PC-9 (cell line): ENCODE measurements at places on chromosomes 3 and 15.

- no peak for DNase-seq
Measured at GRCh38 chr3:42805141-42805821, 991 bp upstream of the HIGD1A start.

DNA sequence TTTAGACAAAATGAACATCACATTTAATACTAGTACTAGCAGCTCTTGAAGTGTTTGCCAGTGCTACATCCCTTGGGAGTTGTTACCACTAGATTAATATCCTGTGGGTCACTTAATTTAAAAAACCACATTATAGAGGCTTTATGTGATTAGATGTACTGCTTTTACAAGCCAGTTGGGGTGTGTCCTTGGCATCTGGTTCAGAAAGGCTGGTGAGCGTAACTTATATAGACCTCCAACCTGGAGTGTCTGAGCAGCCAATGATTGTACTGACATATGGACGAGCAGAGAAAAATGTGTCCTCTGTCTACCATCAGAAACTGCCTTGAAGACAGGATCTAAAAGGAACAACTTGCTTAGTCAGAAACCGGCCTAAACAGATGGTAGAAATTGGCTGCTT is 306.2 kb upstream of the ATP11B start:
- no peak for DNase-seq

GRCh38 chr3:42302924-42303634 is 37.1 kb upstream of the CCK start:
- DNase-seq: no peak

GRCh38 chr3:112143689-112144088 is 10.6 kb upstream of the GCSAM start:
- DNase-seq: no peak

GRCh38 chr3:142796823-142797222 is 73.0 kb downstream of the TRPC1 start:
- no peak for DNase-seq

GRCh38 chr15:58771621-58772250 is 634 bp downstream of the MINDY2 start:
- peak; percentile 48 for DNase-seq

DNA sequence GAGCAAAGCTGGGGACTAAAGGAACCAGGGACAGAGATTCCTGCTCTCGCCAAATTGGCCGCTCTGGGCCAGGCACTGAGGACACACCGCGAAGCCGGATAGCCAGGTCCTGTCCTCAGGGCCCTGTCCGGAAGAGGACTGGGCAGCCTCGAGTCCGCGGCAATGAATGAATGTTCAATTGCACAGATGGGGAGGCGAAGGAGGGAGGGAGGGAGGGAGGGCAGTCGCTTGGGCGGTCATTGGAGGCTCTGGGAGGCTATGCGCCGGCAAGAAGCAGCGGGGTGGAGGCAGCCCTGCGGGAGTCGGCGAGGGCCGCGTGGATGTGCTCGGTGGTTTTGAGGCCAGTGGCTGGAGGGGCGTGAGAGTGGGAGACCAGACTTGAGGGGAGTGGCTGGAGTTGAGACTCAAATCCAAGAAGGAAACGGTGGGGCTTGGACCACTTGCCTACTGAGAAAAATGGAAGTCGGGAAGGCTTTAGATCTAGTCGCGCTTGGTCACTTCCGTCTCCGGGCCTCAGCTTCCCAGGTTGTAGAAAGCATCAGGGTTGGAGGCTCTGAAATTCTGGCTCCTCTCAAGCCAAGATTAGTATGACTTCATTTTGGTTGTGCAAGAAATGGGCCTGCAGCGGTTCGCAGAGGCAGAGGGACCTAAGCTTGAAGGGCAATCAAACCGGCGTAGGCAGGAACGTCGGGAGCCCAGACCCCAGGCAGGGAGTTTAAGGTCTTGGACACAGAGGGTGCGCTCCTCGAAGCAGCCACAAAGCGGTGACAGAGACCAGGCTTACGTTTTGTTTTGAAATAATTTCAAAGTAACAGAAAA is 21.1 kb upstream of the PLXND1 start:
- DNase-seq: peak; percentile 85

GRCh38 chr3:156489462-156489911 is 65.4 kb downstream of the SSR3 start:
- no peak for DNase-seq

DNA sequence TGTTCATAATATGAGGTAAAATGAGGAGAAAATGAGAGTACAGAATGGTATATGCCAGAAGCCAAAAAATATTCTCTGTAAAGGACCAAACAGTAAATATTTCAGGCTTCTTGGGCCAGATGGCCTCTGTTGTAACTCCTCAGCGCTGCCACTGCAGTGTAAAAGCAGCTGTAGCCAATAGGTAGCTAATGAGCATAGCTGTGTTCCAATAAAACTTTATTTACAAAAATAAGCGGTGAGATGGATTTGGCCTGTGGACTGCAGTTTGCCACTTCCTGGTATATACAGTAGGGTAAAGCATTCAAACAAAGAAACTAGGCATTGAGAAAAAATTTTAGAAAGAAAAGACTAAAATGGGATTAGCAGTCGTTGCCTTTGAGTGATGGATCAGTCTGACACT is 51.5 kb downstream of the BFSP2 start:
- DNase-seq: no peak

DNA sequence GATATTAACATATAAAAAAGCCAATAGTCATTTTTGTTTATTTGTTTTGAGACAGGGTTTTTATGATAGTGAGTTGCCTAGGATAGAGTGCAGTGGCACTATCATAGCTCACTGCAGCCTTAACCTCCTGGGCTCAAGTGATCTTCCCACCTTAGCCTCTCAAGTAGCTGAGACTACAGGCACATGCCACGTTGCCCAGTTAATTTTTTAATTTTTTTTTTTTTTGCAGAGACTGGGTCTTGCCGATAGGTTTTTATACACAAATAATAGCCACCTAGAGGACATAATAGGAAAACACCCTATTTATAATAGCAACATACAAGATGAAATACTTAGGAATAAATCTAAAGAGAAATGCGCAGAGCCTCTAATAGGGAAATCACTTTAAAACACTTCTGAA is 13.3 kb downstream of the EIF3J start:
- no peak for DNase-seq

DNA sequence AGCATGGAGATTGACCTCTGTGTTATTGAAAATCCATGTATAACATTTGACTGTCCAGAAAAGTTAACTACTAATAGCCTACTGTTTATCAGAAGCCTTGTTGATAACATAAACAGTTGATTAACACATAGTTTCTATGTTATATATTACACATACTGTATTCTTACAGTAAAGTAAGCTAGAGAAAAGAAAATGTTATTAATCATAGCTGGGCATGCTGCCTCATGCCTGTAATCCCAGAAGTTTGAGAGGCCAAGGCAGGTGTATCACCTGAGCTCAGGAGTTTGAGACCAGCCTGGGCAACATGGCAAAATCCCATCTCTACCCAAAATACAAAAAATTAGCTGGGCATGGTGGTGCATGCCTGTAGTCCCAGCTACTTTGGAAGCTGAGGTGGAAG is 163.3 kb downstream of the EPHA6 start:
- no peak for DNase-seq

DNA sequence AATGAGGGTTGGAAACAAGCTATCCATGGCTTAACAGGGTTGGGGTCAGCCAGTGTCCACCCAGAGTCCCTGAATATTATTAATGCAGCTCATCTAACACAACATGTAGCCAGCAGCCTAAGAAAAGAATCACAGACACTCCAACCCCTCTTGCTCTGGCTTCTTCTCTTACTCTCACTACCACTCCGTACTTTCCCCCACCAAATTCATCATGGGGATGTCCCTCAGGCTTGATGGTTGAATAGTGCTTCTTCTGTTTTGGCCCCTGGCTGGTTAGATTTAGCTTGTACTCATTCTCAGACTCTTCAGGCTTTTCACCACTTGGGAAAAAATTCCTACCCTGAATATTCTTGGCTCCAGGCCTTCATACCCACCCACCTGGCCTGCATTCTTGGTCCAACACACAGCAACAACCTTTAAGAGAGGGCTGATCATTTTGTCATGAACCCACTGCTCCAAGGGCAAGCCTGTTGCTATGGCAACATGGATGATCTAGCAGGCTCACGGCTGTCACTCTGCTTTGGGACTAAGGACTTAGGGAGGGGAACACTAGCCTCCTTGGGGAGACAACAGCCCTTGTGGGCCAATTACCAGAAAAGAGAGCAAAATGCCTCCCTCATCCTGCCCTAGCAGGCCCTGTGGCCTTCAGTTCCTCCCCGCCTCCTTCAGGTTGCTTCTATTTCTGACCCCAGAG is 9.4 kb upstream of the MED12L start:
- DNase-seq: no peak

GRCh38 chr15:99719096-99719541 is 14.1 kb downstream of the LYSMD4 start:
- no peak for DNase-seq

GRCh38 chr3:159532577-159532976 is 456.1 kb upstream of the IL12A start:
- no peak for DNase-seq

DNA sequence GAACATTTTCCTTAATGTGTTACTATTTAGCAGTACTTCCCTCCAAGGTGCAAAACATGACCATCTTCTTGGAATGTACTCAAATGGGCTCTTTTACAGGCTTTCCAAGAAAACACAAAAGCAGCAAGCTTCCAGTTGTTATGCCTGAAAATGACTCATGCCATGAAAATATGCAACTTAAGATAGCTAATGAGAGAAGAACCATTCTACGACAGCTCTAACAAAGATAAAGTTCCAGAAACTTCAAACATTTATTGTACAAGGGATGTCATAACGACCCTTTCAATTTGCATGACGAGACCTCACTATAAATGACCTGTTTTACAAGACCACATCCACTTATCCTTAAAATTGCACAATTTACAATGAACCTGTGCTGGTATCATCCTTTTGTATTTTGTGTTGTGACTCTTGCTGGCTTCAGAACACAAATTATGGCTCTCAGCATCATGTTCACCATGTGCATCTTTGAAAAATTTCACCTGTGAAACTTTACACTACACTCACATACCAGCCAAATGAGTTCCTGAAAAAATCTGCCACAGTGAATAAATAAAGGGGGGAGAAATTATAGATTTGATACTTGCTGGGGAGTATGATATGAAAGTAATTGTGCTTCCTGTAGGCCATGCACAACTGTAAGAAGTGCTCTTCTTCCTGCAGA is 433.7 kb downstream of the MAGI1 start:
- no peak for DNase-seq

DNA sequence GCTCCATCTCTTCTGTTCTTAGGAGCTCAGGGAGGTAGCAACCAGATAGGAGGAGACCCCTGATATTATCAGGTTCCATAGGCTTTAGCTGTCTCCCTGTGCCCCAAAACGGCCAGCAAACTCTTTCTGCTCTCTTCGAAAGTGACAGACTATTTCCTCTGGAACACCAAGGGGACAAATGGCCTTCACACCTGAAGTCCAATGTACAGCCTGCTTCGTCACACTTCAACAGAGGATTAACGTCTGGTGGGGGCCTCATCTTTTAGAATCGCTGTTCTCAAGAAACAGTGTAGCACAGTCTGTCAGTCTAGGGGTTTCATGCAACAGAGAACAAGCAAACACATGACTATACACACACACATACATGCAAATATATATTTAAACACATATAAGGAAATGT is 152.4 kb upstream of the SETMAR start:
- DNase-seq: no peak

GRCh38 chr15:98856532-98856907 is 151.1 kb downstream of the PGPEP1L start:
- DNase-seq: no peak

DNA sequence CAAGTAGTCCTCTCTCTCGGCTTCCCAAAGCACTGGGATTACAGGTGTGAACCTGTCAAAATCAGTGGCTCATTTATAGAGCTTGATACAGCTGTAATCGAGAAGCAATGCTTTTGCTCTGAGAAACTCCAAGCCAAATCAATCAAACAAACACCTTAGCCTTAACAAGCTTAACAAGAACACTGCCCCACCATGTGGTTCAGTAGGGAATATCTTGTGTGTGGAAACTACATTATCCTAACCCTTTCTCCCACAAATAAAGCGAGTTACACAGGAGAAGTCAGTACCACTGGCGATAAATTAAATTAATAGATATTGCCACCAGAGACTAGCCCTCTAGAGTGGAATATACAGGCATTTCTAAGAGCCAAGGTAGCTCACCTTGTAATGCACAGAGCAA is 13.9 kb downstream of the CDAN1 start:
- no peak for DNase-seq

- DNase-seq: no peak
Measured at GRCh38 chr15:43143203-43143941, 10.0 kb downstream of the TMEM62 start.

- DNase-seq: no peak
Measured at GRCh38 chr15:71239592-71240364, 124.5 kb downstream of the THSD4 start.

DNA sequence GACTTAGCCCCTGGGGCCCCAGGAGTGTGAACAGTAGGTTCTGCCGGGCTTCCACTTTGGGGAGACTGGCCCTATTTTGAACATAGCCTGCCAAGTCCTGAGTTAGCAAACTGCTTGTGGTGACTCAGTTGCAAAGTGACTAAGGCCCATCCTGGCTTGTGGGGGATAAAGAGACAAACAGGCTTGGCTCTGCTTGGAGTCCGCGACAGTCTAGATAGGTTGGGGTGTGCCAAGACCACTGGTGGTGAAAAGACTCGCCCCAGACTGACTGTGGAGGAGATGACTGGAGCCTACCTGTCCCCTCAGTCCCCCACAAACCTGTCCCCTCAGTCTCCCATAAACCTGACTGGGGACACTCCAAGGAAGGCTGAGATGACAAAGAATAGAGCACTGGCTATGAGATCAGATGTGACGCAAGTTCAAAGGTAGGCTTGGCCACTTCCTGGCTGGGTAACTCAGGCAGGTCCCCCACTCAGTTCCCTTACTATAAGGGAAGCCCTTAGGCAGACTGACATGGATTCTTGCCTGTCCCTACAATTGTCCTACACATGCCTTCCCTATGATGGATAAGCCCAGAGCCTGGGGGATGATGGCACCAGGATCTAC is 4.3 kb downstream of the DNASE1L3 start:
- peak; percentile 91 for DNase-seq

DNA sequence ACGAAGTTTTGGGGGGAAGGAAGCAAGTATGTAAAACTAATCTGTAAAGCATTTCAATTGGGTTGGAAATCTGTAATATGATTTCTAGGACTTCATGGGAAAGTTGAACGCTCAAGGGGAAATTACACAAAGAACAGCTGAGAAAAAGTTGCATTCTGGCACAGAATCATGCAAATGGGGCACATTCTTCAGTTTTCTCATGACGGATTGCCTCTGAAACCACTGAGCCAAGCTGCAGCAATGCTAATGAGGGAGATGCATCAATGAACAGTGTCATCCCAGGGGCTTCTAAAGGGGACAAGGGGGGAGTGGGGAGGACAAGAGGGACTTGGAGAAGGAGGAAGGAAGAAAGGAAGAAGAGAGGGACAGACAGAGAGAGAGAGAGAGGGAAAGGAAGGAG is 291.4 kb upstream of the ATP11B start:
- DNase-seq: no peak

DNA sequence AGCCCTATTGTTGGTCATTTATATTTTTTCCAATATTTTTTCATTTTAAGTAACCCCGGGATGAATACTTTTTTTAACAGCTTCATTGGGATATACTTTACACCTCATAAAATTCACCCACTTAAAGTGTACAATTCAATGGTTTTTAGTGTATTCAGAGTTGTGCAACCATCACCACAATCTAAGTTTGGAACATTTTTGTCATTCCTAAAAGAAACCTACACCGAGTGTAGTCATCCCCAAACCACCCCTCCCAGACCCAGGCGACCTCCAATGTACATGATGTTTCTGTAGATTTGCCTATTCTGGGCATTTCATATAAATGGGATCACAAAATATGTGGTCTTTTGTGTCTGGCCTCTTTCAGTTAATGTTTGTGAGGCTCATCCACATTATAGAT is 118.3 kb upstream of the FRMD4B start:
- no peak for DNase-seq
